ENCODE measurements at places on chromosomes 3 and 15. TPM values are rescaled to one million over a fixed set of nuclear protein-coding genes. Genes with fewer than 3 reads are reported as not detected.

CD200R1 gene
- 2.2 TPM for total RNA-seq

- no peak for ATAC-seq
Measured at GRCh38 chr3:128435058-128435457, 31.6 kb downstream of the DNAJB8 start.

GRCh38 chr3:76728426-76728825 lies 311.5 kb upstream of the ROBO2 start:
- ATAC-seq: no peak

GPR149 gene
- total RNA-seq: not detected

SLC33A1 gene
- total RNA-seq: 18.4 TPM

EPHA6 gene
- total RNA-seq: 2.4 TPM

GRCh38 chr3:130850044-130850797 lies 43.7 kb upstream of the ATP2C1 start:
- peak; percentile 62 for ATAC-seq

ACKR2 gene
- total RNA-seq: 7.9 TPM

IGSF10 gene
- total RNA-seq: 1.4 TPM

ACAN gene
- total RNA-seq: 0.13 TPM

ARGFX gene
- total RNA-seq: not detected

GRCh38 chr15:87219650-87220615 lies 1036.6 kb downstream of the NTRK3 start:
- ATAC-seq: no peak

Data from gastroesophageal sphincter (tissue), 4 donors.